ENCODE measurements at places on chromosomes 1 and 21. TPM values are rescaled to one million over a fixed set of nuclear protein-coding genes. Genes with fewer than 3 reads are reported as not detected.

DNA sequence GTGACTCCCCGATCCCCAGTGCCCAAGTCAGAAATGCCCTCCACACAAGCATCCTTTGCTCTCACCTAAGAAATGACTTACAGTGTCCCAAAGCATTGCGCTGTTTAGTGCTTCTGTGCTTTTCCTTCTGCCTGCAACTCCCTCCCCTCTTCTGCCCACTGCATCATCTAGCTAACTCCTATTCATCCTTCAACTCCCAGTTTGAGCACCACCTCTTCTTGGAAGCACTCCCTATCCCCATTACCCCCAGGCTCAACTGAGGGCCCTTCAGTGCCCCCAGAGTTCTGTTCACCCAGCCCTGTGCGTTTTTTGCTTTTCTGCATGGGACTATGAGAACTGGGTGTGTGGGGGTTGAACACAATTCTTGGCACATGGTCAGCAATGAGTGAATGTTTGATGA lies 10.0 kb downstream of the KCNQ4 start:
- DNase-seq, result no peak

DNA sequence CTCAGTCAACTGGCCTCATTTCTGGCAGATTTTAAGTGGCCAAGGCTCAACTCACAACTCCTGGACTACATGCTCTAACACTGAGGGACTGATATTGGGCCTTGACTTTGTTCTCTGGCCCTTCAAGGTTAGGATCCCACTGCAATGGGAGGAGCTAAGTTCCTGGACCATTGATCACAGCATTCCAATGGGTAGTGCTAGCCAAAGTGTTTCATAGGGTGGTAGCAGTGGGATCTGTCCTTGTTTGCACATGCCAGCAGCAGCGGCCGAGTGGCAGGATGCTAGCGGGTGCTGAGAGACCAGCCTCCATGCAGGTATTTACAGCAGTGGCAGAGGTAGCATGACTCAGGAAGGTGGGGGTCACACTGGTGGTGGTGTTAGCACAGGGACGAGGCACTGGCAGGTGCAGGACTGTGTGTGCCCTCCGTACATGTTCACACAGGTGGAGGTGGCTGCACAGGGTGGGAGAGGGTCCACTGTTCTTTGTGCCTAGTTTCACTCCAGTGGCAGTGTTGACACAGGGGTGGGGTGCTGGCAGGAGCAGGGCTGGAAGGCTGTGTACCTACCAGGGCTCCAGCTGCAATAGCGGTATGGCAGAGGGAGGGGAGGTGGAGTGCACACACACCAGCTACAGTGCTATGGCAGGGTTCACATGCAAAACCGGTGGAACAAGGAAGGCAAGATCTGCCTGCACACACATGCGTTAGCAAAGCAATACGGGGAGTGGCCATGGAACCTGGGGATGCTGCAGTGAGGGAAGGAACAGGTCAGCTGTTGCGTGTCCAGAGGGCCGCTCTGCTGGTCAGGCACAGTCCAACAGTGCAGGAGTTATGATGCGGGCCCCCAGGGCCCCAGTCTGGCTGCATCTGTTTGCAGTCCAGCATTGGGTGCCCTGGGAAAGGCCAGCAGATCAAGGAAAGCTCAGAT lies 51.7 kb downstream of the COL24A1 start:
- DNase-seq, result no peak

GRCh38 chr21:34198231-34199120 lies 125.1 kb downstream of the MRPS6 start:
- DNase-seq, result no peak

DNA sequence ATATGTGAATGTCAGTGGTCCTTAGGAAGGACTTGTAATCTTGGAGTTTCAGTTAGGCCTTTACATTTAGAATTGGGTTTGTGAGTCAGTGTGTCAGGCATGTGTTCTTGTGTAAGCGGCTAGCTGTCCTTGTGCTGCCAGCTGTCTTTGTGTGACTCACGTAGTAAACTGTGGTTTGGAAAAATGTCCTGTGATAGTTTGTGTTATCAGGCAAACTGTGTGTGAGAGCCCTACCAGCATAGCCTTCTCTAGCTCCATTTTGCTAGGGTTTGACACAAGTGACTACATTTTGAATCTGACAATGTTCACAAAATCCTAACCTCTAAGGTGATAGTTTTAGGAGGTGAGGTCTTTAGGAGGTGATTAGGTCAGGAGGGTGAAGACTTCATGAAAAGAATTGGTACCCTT lies 6.9 kb upstream of the SLC35D1 start:
- DNase-seq, result peak; percentile 99

GRCh38 chr1:67833602-67833940 lies 304 bp upstream of the GNG12 start:
- DNase-seq, result peak; percentile 70

DNA sequence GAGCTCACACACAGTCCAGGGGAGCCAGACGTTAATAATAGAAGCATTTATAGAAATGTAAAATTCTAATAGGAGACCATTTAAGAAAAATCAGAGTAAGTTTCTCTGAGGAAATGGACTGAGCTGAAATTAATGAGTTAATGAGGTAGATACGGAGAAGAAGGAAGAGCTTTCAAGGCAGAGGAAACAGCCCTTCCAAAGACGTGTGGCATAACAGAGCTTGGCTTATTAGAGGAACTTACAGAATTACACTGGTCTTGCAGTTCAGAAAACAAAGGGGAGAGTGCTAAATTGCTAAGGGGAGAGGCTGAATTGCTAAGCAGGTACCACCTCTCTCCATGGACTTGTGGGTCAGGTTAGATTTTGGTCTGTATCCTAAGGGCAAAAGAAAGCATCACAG lies 8.2 kb upstream of the PIGK start:
- DNase-seq, result no peak

DNA sequence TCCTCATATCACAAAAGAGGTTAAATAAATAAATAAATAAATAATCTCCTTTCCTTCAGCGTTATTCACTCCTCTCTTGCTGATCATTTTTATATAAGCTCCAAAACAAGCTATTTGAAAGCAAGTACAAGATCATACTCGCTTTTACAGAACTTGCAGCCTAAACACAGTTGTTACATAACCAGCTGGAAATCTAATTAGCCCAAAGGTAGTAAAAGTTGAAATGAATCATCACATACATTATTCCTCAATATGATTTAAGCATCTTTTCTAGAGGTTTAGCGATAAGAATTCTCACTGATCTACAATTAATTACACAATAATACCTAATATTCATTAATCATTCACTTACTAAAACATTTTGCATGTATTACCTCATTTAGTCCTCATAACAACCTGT lies 160.2 kb downstream of the COP1 start:
- DNase-seq, result no peak

DNA sequence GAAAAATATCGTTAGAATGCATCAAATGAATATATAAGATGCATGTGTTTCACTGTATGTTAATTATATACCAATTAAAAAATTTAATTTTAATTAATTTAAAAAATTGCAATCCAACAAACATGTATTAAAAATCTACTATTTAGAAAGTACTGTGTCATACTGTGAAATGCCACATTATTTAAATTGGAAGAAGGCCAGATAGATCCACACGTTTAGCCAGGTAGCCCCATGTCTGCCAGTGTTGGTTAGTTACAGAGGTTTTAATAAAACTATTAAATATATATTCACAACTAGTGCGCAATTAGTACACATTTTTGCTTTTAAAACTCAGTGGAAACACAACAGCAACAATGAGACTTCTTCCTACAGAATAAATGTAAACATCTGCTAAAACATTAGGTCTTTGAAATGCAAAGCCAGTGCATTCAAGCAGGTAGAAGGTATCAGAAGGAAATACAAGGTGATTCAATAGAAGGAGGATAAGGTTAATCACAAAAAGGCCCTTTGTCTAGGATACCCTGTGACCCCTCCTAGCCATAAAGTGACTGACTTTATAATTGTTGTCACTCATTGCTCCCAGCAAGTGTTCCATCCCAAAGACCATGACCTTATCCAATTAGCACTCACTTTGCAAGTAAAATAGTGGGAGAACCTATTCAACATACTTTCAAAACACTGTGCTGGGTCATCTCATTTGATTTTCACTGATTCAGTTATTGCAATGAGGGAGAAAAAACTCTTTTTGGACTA lies 211.5 kb downstream of the TTLL7 start:
- DNase-seq, result no peak

GRCh38 chr1:185824106-185824505 lies 89.9 kb downstream of the HMCN1 start:
- no peak for DNase-seq

DNA sequence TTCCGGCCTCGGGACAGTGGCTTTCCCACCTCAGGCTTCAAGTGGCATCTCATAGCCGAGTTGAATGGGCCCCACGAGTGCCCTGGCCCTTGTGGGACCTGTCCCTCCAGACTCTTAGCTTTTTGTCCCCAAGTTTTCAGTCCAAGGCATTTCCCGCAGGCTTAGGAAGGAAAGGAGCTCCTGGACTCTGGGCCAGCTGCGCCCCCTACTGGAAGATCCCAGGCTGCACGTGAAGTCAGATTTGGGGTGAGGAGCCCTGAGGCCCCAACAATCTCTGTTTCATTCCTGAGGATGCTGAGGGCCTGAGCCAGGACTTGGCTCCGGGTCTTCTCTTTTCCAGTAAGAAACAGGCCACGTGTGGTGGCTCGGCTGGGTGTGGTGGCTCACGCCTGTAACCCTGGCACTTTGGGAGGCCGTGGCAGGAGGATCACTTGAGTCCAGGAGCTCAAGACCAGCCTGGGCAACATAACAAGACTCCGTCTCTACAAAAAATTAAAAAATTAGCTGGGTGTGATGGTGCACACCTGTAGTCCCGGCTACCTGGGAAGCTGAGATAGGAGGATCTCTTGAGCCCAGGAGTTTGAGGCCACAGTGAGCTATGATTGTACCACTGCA lies 67.4 kb downstream of the ARHGEF10L start:
- DNase-seq, result peak; percentile 66

OR10K1 gene
- total RNA-seq, result not detected

SHE gene
- total RNA-seq, result not detected

MYOC gene
- not detected for total RNA-seq

LCE1B gene
- not detected for total RNA-seq

NBPF10 gene
- total RNA-seq, result 1.3 TPM

CRP gene
- not detected for total RNA-seq
